ENCODE measurements at places on chromosomes 2 and 18.

GRCh38 chr18:54444319-54444914 is 86.7 kb downstream of the C18orf54 start:
- peak; percentile 19 for DNase-seq

- no peak for DNase-seq
Observed at GRCh38 chr2:23599667-23600066, 214.7 kb downstream of the KLHL29 start.

DNA sequence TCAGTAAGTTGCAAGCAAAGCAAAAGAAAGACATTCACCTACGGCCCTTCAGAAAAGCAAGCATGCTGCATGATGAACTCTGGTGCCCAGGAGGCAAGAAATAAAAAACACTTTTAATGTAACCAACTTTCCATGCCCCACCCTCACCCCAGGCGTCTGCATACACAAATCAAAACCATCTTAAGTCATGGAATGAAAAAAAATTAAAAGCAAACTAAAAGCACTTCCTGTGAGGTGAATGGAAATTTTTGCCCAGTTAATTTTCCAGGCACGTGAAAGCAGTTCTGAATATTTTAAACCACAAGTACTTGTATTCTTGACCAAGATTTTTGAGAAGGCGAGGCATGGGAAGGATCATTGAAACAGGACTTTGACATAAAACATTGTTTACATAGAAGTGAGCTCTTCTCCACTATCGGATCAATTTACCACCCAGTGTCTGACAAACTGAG is 2.5 kb upstream of the ICOS start:
- peak; percentile 69 for DNase-seq

DNA sequence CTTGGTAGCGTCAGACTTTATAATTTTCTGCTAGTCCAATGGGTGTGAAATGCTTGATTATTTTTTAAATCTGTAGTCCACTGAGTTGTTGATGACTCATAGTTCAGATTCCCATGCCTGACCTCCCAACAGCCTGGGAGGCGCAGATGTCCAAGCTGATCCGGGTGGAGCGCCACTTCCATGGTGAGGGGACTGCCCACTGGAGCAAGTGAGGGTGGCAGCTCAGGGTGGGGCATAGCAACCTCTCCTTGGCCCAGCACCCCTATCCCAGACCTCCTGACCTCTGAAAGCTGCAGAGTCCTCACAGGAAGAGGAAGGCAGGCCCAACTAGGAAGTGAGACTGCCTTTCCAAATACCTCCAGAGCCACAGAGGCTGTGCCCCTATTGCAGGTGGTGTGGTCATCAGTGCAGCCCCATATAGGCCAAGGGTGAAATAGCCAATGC is 4.4 kb downstream of the MAL start:
- DNase-seq = no peak

DNA sequence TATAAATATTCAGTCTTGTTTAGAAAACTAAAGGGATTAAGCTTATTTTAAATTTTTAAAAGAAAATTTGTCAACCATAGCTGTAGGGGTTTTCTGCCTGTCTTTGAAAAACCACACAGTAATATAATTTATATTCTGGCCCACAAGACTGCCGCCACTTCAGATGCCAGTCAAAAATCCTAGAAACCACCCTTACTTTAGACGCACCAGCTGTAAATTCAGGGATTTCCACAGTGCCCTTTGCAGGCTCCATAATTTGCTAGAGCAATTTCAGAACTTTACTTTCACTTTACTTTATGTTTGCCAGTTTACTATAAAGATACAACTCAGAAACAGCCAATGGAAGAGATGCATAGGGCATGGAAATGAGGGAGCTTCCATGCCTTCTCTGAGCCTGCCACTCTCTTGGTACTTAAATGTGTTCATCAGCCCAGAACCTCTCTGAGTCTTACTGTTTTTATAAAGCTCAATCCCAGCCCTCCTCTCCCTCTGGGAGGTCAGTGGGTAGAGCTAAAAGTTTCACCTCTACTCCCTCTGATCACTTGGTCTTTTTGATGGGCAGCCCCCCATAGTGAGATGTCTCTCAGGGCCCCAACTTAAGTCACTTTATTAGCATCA is 63.3 kb downstream of the KYNU start:
- no peak for DNase-seq

GRCh38 chr18:55353806-55354205 is 234.2 kb downstream of the TCF4 start:
- DNase-seq = no peak

- DNase-seq = no peak
Observed at GRCh38 chr2:162196638-162197037, 44.6 kb upstream of the GCG start.

DNA sequence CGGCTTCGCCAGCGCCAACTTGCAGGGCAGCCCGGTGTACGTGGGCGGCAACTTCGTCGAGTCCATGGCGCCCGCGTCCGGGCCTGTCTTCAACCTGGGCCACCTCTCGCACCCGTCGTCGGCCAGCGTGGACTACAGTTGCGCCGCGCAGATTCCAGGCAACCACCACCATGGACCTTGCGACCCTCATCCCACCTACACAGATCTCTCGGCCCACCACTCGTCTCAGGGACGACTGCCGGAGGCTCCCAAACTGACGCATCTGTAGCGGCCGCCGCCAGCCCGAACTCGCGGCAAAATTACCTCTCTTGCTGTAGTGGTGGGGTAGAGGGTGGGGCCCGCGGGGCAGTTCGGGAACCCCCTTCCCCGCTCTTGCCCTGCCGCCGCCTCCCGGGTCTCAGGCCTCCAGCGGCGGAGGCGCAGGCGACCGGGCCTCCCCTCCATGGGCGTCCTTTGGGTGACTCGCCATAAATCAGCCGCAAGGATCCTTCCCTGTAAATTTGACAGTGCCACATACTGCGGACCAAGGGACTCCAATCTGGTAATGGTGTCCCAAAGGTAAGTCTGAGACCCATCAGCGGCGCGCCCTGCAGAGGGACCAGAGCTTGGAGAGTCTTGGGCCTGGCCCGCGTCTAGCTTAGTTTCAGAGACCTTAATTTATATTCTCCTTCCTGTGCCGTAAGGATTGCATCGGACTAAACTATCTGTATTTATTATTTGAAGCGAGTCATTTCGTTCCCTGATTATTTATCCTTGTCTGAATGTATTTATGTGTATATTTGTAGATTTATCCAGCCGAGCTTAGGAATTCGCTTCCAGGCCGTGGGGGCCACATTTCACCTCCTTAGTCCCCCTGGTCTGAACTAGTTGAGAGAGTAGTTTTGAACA is 15.1 kb downstream of the HOXD3 start:
- DNase-seq = no peak

DNA sequence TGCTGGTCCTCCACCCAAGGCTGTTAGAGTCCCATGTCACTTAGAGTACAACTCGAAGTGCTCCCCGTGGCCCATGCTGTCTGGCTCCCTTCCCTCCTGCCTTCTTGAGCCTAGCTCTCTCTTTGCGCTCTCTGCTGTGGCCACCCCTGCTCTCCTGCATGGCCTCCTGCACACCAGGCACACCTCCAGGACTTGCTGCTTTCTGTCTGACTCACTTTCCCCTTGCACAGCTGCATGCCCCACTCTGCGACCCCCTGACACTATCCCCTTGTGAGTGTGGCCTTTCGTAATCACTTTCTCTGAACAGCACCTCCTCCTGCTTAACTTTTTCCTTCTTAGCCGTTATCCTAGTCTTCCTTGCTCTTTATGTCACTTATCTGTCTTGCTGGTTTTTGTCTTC is 343.6 kb downstream of the TGIF1 start:
- no peak for DNase-seq

DNA sequence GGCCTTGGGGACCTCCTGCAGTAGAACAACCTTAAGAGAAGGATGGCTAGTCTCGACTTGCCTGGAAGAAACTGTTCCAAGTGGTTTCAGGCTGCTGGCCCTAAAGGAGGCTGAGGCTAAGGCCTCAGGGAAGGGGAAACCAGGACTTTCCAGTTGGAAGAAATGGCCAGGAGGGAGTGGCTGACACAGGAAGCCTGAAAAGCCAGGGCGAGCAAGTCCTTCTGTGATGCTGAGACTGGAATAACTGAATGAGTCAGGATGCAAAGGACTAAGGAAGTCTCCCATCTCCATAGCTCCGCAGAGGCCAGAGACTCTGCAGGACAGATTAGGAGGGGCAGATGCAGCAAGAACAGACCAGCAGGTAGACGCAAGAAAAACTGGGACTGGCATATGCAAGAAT is 7.4 kb downstream of the HTRA2 start:
- no peak for DNase-seq

DNA sequence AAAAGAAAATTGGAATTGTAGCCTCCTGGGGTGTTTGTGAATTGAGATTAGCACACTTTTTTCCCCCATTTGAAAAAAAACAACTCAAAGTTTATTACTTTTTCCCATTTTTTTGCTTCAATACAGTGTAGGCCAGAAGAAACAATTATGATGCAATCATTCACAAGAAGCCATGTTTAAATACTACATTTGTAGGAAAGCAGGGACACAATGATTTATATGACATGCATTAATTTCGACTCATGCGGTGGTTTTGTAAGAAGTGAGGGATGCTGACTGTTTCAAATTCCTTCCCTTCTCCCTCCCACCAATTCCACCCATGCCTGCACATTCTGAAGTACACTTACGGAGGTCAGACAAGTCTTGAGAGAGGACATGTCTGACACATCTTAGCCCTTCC is 774.2 kb upstream of the FSHR start:
- no peak for DNase-seq

DNA sequence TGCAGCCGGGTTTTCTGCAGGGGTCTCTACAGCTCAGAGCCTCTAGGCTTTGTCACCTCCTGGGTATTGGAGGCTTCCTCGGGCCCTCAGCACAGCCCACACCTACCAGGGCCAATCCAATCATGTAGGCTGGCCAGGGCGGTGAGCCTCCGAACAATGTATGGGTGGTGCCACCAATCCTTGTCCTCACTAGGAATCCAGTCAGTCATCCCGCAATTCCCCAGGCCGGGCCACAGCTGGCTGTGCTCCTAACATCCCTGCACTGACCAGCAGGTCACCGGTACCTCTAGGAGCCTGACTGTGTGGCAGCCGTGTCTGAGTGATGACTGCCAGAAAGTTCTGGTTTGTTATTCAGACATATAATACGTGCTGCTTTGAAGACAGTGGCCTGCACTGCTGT is 129.4 kb downstream of the SH3RF3 start:
- DNase-seq = no peak

DNA sequence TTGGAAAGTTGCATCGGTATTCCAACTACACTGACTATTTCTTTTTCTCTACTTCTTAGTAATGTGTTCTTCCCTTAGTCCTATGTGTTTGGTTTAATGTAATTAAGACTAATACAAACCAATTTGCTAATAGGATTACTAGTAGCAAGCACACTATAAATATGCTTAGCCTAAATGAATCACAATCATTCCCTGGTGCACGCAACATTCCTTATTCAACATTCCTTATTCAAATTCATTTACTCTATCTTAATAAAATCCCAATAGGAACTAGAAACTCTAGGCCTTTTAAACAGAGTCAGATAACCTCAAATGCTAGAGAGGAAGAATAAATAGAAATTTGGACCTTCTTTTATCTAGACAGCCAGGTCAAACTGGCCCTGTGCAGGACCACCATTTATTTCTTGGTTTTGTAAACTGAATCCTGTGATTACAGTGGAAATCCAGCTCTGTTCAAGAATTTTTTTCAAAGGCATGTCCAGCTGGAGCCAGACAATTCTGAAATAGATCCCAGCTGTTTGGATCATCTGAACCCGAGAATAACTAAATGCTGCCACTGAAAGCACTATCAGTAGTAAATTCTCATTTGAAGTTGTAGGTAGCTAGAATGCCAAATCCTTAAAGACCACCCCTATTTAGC is 103.1 kb downstream of the PPP1R1C start:
- DNase-seq = no peak

DNA sequence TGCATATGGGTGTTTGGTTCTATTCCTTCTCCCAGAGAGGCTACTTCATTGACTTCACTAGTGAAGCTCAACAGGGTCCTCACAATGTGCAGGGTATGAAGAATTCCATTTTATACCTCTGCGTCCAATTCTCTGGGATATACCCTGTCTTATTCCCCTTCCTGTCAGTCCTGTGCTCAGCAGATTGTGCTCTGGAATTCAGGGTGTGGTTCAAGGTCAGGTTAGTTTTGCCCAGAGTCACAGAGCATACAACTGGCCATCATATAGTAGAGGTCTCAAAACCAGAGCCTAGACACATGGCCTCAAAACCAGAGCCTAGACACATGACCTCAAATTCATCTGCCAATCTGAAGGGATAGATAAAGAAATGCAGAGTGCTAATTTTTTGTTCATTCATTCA is 38.8 kb upstream of the VIT start:
- DNase-seq = no peak

DNA sequence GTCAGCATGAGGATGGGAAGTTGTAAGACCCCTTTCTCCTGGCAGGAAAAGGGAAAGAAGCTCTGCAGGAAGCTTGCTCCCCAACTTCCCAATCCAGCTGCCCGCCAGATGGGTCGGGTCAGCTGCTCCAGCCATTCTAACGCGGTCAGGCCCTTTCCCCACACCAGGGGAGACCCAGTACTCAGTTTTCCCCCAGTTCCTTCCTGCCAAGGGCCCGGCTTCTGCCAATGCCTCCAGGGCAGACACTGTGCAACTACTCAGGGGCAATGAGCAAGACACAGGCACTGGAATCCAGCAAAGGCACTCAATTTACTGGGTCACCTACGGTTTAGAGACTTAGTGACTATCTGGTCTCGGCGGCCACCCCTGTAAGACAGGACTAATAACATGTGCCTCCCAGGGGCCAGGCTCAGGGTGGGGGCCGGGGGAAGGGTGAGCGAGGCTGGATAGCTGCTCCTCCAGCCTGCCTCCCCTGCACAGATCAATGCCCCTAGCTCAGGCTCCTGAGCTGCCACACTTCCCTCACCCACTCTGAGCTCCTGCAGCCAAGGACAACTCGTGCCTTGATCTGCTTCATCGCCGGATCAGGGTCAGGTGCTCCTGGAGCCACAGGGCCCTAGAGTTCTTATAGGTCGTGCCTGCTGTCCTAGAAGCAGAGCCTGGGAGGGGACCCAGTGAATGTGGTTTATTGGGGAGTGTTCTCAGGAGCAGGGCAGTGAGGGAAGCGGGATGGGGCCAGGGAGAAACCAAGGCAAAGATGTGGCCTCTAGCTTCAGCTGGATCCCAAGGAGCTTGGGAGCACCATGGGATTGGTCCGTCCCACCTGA is 171.1 kb downstream of the ZFP36L2 start:
- DNase-seq = no peak

GRCh38 chr2:3442185-3442584 is 62.7 kb downstream of the TRAPPC12 start:
- no peak for DNase-seq

GRCh38 chr2:128500138-128500800 is 181.6 kb upstream of the HS6ST1 start:
- no peak for DNase-seq

- DNase-seq = no peak
Observed at GRCh38 chr2:180406687-180407086, 399.6 kb upstream of the CWC22 start.

DNA sequence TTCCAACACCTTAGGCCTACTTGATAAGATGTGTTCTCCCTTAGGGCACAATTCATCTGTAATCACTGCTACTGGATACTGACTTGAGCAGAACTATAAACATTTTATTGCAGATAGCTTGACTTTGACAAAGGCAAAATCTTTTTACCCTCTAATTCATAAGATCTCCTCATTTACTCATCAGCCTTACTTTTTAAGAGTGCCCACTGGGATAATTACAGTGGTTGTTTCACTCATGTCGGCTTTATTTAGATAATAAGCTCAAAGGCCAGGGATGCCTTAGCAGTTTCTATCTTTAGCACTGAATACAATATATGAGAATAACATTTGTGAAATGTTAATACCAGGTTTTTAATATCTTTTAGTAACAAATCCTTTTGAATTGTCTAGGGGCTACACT is 144.0 kb downstream of the DLGAP1 start:
- DNase-seq = no peak

All from stimulated activated CD4-positive, alpha-beta T cell treated with anti-CD3 and anti-CD28 coated beads, Interleukin-4, amount 100 ng/mL, for 24 hours (primary cell).